ENCODE measurements at places on chromosomes 2 and 18.

DNA sequence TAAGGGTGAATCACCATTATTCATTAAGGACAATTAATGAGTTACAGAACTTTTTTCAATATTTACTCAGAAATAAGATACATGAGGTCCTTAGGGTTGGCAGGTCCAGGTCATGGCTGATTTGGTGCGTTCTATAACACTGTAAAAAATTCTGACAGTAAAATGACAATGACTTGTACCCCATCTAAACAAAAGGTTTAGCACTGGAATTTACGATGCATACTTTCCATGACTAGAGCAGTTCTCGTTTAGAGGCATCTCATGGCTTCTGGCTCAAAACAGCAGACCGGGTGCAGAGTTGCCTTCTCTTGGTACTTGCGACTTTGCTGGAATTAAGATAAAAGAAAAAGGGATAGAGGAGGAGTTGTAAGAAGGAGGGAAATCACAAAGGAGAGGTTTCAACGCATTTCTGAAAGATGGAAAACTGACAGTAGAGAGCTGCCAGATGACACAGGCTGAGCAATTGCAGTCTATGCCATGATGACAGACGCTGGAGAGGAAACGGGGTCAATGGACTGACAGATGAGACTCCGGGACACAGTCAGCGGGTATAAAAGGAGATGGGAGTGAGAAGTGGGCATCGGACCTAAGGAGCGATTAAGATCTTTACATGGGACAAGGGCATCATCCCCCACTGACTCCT, 4.1 kb upstream of the CYS1 start:
- no peak for DNase-seq

DNA sequence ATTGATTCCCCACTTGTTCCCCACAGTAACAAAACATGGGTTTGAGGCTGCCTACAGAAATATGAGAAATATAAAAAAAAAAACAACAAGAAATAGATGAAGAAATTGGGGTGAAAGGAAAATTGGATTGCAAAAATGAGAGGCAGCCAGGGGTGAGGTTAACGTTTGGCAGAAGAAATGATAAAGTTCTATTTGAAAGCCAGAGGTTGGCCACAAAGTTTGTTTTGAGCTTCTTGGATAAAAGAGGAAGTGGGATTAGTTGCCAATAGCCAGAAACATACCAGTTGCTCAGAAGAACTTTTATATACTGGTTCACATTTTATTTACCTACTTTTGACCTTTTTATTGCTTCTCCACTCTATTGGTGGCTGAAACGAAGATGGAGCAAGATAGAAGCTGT, 67.5 kb downstream of the FASTKD2 start:
- DNase-seq = no peak

DNA sequence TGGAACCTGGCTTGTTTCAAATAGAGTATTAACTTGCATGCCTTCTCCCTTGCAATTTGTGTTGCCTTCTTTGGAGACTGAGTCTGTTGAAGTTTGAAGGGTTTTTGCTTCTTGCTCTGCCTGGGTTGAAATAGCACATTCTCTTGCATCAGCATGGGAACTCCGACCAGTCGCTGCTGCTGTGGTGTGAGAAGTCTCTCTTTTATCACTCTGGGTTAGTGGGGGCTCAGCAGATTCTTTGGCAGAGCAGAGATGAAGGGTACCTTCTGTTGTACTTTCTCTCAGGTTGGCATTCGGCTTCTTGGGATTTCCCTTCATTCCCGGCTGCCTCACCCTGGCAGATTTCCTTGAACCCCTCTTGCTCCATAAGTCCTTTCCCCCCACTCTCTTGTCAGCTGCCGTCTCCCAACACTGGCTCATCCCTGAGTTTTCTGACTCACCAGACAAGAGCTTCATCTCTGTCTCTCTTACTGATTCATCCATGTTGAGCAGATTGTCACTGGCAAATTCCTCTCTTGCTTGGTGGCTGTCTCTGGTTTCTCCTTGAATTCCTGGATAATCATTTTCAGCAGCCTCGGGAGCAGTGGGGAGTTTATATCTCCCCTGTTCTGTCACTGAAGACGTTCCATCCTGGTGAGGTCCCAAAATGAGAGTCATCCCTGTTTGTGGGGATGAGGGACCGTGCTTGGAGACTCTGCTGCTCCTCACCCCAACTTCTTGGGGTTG, 49.9 kb downstream of the ALPK2 start:
- DNase-seq = no peak

GRCh38 chr2:238754259-238754658, 93.6 kb upstream of the TWIST2 start:
- DNase-seq = no peak

- DNase-seq = no peak
Measured at GRCh38 chr2:232085164-232085563, 123.7 kb downstream of the DIS3L2 start.

GRCh38 chr2:235086481-235087184, 134.8 kb downstream of the SH3BP4 start:
- no peak for DNase-seq

DNA sequence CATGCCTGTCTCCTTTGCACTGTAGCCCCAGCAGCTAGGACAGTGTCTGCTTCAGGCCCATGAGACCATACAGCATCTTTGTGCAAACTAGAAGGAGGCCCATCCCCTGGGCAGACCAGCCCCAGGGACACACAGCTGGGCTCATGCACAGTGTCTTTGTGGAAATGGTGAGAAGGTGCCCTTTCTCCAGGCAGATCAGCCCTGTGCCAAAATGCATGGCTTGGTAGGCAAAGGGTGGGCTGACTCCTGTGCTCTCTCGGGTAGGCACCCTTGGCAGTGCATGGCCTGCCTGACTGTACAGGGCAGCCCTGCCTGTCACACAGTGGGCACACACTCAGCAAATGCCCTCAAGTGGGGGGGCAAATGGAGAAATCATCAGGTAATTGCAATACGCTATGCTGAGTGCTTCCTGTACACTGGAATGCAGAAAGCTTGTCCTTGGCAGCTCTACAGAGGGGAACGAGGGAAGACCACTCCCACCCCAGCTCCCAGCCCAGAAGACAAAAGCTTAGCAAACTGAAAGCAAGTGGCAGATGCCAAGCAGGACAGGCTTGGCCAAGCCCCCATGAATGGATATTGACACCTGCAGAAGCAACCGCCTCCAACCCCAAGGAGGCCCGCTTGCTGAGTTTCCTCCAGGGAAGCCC, 21.6 kb downstream of the TNS1 start:
- no peak for DNase-seq

GRCh38 chr2:104420420-104420819, 433.5 kb upstream of the POU3F3 start:
- DNase-seq = no peak

DNA sequence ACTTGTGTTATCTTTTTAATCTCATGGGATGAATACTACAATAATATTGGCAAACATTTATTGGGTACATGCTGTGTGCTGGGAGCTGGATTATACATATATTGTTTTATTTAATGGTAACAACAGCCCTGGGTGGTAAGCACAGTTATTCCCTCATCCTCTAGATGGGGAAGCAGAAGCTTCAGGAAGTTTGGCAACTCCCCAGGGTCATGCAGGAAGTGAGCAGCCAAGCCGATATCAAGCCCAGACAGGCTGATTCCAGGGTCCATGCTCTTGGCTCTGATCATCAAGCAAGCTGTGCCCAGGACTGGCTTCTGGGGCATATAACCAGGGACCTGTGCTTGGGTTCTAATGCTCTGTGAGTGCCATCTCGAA, 155.8 kb downstream of the ZNF516 start:
- DNase-seq = no peak

DNA sequence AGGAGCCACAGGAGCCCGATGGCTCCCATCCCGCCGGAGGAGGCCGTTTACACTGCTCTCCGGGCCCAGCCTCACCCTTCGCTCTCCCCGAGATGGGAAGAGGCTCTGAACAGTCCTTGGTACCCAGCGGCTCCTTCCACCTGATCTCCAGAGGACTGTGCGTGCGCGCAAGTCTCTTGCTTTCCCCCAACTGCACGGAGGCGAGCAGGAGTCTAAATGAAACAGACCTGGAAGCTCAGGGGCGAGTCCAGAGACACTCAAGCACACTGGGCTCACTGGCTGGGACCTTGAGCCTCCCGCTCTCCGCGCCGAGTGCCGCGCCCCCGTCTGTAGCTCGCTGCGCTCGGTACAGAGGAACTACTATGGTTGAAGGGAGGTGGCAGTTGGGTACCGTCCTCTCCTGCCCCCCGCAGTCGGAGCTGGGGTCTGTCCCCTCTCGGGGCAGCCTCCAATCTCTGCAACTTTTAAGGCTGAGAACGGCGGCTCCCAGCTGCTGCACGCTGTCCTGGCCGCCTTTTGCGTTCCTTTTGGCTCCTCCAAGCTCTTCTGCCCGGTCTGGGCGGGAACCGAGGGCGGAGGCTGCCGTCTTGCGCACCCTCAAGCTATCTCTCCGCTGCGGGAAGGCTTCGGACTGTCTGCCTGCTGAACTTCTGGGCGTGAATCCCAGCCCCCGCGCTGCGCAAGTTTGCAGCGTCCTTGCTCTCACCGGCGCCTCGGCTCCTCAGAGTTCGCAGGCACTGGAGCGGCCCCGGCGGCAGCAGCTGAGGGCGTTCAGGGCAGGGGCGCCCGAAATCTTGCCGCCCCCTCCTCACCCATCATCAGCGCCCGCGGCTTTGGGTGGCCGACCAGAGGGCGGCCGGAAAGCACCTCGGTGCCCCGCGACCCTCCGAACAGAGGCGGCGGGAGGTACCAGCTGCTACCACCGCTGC, 491 bp downstream of the ALK start:
- no peak for DNase-seq

- DNase-seq = no peak
Measured at GRCh38 chr2:28644760-28645159, 106.9 kb upstream of the PPP1CB start.

GRCh38 chr18:58966704-58967103, 102.0 kb downstream of the ZNF532 start:
- DNase-seq = no peak

DNA sequence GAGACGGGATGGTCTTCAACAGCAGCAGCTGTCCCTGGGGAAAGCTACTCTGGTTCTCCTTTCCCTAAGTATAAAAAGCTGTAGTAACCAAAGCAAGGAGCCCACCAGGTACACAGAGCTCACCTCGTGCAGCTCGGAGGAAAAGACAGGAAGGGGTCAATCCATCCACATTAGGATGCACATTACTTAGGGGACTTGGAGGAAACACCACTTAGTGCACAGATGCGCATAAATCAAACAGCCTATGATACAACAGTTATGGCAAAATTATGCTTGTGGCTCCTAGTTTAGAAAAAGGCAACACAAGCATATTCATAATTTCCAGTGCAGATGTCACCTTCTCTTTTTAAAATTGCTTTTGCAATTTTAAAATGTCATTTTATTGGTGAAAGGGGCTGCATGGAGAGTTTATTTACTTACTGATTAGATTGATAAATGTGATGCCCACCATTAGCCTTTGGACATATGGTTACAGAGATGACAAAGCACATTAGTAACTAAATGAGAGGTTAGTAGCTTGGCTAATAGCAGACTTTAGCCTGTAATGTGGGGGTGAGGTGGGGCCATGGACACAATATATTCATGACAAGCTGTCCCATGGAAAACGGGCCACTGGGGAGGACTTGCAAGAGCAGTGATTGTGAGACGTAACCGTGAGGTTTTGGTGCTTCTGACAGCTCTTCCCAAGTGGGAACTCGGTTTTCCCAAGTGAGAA, 199.8 kb downstream of the MYT1L start:
- no peak for DNase-seq

GRCh38 chr2:240986787-240987411, 11.5 kb upstream of the SNED1 start:
- no peak for DNase-seq

DNA sequence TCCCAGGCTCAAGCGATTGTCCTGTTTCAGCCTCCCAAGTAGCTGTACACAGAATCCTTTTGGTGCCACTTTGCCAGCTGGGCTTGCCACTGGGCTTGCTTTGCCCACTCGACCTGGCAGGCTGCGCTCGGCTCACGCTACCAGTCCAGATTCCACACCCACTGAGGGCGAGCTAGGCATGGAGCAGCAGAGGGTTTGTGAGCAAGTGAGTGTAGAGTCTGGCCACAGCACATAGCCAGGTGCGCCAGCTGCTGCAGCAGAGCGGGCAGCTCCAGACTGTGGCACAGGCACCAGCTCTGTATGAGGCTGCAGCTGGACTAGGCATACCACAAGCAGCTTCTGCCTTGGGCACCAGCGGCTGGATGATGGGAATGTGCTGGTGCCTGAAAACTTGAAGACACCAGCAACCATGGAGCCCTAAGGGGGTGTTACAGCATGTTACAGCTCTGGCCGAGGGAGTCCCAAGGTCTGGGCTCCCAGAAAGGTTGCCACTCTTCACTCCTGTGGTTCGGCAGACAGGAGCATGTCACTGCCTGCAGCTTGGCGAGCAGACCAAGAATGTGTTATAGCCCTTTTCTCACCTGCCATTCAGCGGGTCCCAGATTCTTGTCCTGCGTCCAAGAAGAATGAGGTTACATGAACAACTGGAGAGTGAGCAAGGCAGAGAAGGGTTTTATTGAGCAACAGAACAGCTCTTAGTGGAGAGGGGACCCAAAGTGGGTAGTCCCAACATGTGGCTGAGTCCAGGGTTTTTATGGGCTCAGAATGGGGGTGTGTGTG, 12.9 kb downstream of the SMARCAL1 start:
- no peak for DNase-seq

- no peak for DNase-seq
Measured at GRCh38 chr2:2939078-2939795, 438.4 kb downstream of the EIPR1 start.

GRCh38 chr2:68388358-68388757, 23.3 kb downstream of the PLEK start:
- no peak for DNase-seq

DNA sequence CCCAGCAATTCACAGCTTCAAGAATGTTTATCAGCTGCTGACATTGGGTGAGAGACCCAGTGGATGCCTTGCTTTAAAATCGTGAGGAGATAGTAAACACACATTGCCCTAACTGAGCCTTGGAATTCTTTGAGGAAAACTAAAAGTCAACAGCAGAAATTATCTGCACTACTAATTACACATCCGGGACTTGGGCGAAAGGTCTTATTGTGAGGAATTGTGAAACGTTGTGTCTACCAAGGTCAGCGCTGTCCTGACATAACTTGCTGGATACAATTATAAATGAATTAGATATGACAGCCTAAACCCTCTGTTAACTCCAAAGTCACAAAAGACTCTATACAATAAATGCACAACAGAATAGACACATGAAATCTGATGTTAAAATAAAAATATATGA, 121.4 kb downstream of the ST6GAL2 start:
- no peak for DNase-seq

GRCh38 chr2:236749346-236749745, 179.7 kb downstream of the ACKR3 start:
- DNase-seq = no peak
